Fibroblast of mammary gland (primary cell): ENCODE measurements at places on chromosomes 1 and 21.

- peak; percentile 62 for DNase-seq
Measured at GRCh38 chr21:32770871-32771523, 558 bp downstream of the PAXBP1 start.

DNA sequence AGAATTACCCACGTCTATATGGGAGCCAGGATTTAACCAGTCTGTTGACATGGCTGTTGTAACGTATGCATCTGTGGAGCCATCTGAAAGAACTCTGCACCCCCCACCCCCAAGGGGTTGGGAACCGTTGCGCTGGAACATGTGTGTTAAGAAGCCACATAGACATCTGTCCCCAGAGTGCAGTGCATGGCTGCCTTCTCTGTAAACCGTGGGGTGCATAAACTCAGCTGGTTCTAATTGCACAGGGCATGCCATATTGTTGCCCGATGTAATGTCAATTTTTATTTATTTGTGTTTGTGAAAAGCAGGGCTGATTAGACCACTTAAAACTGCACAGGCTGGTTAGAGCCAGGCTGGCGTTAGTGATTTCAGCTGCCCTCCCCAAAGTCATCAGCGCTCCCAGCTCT, 70.1 kb upstream of the ROR1 start:
- no peak for DNase-seq

DNA sequence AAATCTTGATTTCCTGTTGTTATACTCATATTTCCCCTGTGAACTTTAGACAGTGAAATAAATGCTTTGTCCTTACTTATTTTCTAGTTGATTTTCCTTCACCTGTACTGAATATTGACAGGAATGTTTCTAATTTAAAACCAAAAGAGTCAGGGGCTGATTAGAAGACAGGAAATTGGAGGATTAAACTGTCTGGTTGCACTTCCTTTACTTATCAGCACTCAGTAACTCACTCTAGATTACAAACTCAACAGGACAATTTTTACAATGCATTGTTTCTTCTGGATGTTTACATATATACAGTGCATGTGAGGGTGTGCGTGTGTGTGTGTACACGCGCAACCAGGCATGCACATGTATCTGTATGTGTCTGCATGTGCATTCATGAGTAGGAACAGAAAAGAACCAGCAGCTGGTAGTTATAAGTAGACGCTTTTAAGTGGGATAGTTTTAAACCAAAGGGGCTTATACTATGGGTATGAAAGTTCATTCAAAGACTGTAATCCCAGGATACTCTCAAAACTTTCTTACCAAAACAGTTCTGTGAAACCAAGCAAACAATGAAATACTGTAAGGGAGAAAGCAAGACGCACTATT, 212.0 kb upstream of the NFIA start:
- no peak for DNase-seq

DNA sequence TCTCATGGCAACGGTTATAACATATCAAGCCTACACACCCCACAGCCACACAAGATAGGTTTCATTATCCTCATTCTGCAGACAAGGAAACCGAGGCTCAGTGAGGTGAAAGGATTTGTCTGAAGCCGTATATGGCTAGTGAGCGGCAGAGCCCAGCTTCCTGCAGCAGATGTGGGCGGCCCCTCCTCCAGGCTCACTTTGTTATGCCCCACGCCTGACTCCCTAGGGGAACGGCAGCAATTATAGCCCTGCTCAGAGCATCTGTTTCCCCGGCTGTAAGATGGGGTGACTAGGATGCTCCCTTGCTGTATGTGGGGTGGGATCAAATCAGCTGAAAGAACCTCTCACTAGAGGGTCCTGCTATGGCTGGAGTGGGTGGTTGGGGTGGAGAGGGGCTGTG, 22.1 kb downstream of the GRHL3 start:
- DNase-seq = no peak

GRCh38 chr1:104987210-104987609, 1237.5 kb downstream of the AMY1C start:
- no peak for DNase-seq

- no peak for DNase-seq
Measured at GRCh38 chr1:10765734-10766478, 30.5 kb downstream of the CASZ1 start.

DNA sequence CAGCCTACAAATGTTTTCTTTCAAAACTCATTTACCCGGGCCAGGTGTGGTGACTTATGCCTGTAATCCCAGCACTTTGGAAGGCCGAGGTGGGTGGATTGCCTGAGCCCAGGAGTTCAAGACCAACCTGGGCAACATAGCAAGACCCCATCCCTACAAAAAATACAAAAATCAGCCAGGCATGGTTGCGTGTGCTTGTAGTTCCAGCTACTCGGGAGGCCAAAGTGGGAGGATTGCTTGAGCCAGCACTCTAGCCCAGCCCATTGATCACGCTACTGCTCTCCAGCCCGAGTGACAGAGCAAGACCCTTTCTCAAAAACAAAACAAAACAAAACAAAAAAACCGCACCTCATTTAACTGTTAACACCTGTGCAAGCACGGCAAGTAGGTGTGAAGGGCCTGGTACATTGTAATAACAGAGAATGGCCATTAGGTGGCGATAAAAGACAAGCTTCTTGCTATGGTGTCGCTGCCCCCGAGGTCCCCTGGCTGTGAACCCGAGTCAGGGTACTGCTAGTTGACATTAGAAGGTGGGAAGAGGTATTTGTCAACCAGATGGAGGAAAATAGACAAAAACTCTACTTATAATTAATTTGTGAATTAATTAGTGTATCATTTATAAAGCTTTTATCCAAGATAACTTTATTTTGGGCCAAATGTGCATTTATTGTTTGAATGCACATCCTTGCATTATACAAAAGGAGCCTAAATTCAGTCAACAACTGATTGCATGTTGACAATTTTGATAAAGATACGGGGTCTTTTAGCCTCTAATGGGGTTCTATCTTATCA, 66.5 kb downstream of the SH3BGR start:
- DNase-seq = peak; percentile 48

- peak; percentile 39 for DNase-seq
Measured at GRCh38 chr1:55127827-55128343, 87.3 kb downstream of the USP24 start.

GRCh38 chr1:174258148-174258550, 98.8 kb downstream of the RABGAP1L start:
- peak; percentile 53 for DNase-seq

DNA sequence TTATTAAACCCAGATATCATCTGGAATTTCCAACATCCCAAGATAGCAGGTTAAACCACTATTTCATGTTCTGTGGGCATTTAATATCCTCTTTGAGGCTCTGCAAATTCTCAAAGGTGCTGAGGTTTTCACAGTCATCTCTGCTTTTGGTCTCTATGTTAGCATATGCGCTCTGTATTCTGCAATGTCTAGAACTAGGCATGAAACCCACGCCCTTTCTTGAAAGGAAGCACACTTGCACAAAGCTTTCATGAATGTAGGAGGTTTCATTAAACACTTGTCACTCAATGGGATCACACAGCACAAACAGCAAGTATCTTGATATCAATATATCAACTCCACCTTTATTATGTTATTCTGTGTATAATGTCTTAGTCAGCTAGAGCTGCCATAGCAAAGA, 172.0 kb upstream of the USP24 start:
- no peak for DNase-seq

DNA sequence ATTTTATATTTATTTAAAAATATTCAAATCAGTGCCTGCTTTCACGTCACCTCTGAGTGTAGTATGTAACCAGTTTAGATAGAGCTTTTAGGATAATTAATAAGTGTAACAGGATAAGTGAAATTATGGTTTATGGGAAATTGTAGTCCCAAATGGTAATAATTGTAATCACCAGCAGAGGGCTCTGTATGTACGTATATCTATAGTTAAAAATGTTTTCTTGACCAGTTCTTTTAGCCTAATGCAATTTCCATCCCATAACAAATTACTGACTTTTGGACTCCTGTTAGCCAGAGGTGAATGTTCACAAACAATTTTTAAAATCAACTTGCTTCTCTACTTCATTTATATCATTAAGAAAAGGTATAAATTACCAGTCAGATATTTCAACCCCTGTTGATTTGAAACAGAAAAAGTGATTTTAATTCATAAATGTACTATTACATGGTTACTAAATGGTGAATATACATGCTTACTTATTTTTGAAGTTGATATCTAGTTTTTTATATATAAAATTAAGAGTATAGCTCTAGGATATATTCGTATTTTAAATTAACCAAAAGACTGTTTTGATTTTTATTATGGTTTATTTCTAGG, 25.3 kb downstream of the SLC30A7 start:
- peak; percentile 70 for DNase-seq

DNA sequence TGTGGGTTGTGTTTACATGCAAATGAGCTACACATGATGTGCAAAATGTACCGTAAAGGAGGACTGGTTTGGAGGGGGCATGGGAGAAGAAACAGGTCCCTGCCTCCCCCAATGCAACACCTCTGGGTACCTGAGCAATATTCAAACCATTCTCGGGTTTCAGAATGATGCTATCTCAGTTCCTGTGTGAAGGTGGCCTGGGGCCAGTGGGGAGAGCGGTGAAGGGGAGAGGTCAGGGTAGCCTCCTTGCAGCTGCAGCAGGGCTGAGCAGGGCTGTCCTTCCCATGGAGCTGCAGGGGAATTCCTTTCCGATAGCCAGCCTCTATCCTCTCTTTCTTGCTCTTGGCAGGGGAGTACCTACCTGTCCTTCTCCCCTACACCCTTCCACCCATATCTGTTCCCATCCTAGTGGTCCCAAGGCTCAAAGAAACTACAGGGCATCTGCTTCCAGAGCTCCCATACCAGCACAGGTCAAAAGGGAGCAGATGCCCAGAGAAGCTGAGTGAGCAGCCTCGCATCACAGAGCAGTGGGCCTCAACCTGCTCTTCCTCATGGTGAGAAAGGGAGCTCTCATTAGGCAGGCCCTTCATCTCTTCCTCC, 11.9 kb downstream of the MEF2D start:
- no peak for DNase-seq

GRCh38 chr1:165284454-165284853, 72.1 kb downstream of the LMX1A start:
- no peak for DNase-seq

GRCh38 chr1:165836664-165837482, 9.5 kb downstream of the UCK2 start:
- no peak for DNase-seq

DNA sequence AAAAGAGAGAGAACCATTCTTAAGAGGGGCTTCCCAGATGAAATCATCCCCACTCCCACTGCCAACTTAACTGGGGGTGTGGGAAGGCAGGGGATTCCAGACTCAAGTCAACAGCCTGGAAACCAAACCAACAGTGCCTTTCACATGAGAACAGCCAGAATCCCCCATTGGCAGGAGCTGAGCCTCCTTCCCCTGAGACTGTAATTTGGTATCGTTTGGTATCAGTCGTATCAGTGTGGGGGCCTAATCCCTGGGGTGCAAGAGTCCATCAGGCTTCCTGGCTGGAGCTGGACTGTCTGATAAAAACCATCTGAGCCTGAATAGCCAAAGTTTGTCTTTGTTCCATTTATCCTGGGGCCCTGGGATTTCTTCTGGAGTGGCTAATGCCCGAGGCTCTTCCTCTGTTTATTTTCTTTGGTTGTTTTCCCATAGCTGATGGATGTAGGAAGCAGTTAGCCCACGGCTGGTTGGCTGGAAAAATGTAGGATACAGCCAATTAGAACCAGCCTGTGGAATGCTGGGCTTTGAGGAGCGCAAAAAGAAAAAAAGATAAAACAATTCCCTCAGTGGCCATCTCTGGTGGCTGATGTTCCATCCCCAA, 84.6 kb downstream of the LAMC2 start:
- peak; percentile 92 for DNase-seq
